ENCODE measurements at places on chromosomes 7 and 10. TPM values are rescaled to one million over a fixed set of nuclear protein-coding genes. Genes with fewer than 3 reads are reported as not detected.

The EGR2 gene
- total RNA-seq, result 0.41 TPM

The GRB10 gene
- total RNA-seq, result not detected

- peak; percentile 62 for DNase-seq
These were observed 88.6 kb downstream of the RNF216 start for GRCh38 chr7:5692845-5693278.

GRCh38 chr7:144941127-144941526 is 105.3 kb upstream of the TPK1 start:
- no peak for DNase-seq

GRCh38 chr10:76149182-76149581 is 717.8 kb downstream of the LRMDA start:
- DNase-seq, result no peak

DNA sequence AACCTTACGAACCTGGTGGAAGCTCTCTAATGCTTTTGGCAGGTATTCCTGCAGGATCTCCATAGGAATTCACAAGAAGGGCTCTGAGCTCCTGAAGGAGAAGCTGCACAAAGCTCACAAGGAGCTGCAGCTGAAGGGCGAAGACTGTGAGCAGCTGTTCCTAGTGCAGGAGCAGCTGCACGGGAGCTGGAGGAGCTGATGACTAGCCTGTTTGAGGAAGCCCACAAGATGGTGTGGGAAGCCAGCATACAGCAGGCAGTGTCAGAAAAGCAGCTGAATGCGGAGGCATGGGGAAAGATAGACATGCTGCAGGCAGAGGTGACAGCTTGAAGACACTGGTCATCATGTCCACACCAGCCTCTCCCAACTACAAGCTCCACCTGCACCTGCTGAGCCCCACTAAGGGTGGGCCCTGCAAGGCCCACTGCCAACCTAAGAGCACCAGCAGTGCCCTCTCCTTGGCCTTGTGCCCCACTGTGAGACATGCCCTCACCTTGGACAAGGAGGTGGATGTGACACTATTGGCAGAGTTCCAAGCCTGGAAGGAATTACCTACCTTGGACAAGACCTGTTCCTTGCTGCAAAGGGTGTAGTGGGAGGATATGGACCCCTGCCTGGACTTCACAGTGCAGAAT is 250.6 kb downstream of the BBS9 start:
- no peak for DNase-seq

DNA sequence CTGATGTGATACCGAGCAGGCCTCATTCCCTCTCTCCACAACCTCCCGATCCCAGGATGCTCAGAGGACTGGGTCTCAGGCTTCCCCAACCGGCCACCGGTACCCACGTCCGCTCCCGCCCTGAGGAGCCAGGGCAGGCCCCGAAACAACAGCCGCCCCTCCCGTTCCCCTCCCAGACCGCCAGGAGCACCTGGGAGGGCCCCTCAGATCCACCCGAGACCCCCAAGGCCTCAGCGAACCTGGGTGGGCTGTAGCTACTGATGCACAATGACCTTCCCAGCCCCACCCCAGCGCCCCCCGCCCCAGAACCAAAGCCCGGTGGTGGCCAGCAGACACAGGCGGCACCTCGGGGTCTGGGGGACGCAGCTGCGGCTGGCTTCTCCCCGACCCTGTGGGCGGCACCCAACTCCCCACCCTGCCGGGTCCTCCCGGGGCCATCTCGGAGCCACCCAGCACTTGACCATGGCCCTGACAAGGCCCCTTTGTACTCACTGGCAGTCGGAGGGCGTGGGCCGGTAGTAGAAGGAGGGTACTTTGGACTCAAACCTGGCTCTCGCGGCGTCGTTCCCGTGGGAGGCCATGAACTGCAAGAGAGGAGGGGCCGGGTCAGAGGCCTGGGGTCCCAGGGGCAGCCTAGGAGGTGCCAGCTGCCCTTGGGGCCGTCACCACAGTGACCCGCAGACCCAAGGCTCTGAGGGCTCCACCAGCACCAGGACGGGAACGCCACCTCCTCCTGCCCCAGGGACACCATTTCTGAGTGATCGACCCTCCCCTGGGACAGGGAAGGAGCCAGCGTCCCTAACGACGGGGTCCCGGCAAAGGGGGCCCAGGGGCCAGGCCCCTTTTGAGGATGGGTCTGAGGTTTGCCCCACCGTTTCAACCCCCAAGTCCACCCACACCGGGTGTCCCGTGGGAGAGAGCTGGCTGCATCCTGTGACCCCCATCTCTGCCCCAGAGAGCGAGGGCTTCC is 28.1 kb downstream of the ADAP1 start:
- no peak for DNase-seq
